Stimulated activated CD4-positive, alpha-beta T cell treated with anti-CD3 and anti-CD28 coated beads, Interleukin-1b, Interleukin-23, amount 100 ng/mL, for 24 hours (primary cell): ENCODE measurements at places on chromosomes 5 and 9.

- DNase-seq = no peak
Measured at GRCh38 chr9:78026416-78026815, 5.2 kb downstream of the GNAQ start.

DNA sequence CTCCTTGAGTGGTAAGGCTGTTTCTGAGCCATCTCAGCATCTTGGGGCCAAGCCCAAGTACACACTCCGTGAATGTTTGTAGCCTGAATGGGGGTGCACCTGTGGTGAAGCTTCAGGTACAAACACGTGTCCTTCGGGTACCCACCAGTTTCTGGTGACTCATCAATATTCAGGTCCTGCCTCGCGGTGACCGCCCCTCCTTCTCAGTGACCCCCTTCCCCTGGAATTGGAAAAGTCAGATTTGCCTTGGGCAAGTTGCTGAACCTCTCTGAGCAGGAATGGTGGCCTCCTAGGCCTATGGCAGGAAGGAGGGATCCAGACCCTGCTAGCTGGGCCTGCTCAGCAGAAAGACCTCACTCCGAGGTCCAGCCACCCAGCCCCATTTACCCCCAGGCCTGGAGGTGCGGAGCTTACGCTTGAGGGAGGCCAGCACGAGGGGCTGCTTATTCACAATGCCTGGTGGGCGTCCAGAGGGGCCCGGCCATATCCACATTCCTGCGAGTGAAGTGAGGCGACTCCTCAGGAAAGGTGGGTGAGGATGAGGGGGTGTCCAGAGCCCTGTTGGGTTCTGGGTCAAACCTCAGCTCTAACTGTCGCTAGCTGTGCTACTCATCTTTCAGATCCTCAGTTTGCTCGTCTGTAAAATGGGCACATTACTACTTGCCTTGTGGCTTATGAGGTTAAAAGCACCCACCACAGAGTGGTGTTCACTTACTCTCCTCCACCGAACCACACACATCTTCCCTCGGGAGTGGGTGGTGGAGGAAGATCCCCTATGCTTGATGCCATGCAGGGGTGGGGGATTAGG, 7.0 kb downstream of the ADGRD2 start:
- DNase-seq = no peak

DNA sequence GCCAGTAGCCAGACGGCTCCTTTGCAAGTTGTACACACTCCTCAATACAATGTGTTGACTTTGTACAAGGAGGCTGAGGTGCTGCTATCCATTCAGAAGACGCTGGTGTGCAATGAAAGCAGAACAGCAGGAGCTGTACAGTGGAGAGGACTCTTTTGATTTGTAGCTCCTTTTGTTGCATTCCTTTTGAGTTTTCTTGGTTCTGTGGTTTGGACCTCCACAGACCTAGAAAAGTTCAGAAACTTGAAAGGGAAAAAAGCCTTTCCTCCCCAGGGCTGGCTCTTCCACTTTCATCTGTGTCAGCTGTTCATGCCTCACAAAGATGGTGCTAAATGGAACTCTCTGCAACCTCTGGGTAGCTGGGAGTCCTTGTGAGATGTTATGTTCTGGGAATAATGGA, 117.4 kb downstream of the MAT2B start:
- no peak for DNase-seq

- DNase-seq = no peak
Measured at GRCh38 chr5:139223481-139223880, 25.3 kb upstream of the SIL1 start.

- DNase-seq = no peak
Measured at GRCh38 chr9:134433101-134433500, 106.8 kb downstream of the RXRA start.

DNA sequence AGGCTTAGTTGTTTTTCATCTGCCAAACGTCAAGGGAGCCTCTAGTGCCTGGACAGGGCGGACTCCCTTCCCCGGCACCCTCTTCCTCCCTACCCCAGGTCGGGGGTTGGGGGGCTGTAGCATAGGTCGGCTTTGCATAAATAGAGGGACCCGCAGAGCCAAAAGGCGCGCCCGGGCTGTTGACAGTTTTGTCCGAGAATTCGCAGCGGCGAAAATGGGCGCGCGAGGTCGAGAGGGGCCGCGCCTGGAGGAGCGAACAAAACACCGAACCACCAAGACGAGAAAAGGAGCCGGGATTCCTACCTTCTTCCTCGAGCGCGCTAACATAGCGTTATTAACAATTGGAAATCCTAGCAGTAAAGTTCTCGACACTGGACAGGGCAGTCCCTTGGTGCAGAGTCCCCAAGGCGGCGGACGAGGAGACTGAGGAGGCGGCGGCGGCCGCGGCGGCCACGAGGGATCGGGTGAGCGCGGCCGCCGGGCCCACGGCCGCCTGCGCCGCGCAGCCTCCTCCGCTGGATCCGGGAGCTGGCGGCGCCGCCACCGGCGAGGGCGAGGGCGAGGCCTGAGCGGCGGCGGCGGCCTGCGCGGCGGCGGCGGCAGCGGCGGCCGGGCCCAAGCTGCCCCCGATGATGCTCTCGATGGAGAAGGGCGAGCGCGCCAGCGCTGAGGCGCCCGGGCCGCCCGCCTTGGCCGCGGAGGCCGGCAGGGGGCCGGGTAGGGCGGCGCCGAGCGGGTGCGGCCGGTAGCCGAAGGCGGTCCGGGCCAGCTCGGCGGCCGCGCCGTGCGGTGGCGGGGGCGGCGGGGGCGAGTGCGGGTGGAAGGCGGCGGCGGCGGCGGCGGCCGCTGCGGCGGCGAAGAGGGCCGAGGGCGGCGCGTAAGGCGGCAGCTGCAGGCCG, 1.7 kb downstream of the FOXD1 start:
- no peak for DNase-seq

DNA sequence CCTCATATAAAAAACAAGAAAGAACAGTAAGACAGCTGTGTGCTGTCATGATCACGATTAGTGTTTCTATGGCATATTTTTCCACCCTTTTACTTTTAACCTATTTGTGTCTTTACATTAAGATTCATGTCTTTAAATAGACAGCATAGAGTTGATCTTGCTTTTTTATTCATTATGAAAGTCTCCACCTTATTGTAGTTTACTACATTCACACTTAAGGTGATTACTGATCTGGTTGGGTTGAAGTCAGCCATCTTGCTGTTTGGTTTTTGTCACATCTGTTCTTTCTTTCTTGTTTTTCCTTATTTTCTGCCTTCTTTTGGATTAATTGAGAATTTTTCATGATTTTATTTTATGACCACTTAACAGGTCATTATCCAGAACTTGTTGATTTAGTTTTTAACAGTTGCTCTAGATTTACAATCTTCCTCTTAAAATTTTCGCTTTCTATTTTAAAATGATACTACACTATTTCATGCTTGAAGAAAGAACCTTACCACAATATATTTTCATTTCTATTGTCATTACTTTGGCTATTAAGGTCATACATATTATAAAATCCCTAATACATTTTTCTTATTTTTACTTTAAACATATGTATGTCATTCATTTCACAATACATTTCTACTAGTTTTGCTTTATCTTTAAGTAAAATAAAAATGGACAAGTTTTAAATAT, 292.5 kb downstream of the SH3GL2 start:
- no peak for DNase-seq

- DNase-seq = no peak
Measured at GRCh38 chr9:87342743-87343142, 154.9 kb upstream of the DAPK1 start.

GRCh38 chr5:122192497-122193496, 63.5 kb downstream of the ZNF474 start:
- DNase-seq = no peak

DNA sequence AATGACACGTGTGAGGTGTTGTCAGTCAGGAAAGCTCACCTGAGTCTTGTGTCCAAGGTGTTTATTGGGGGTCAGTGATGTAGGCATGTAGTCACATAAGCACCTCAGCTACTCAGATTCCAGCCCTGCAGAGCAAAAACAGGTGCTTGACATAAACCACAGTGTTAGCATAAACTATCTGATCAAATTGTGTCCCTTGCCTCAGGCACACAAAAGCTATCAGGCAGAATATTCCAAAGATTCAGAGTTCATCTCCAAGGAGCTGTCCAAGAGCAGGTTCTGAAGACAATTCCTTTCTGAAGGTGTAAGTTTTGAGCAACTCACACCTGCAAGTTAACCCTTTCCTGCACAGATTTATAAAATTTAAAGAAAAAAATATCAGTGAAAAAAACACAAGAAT, 102.2 kb upstream of the ITGA1 start:
- DNase-seq = no peak

DNA sequence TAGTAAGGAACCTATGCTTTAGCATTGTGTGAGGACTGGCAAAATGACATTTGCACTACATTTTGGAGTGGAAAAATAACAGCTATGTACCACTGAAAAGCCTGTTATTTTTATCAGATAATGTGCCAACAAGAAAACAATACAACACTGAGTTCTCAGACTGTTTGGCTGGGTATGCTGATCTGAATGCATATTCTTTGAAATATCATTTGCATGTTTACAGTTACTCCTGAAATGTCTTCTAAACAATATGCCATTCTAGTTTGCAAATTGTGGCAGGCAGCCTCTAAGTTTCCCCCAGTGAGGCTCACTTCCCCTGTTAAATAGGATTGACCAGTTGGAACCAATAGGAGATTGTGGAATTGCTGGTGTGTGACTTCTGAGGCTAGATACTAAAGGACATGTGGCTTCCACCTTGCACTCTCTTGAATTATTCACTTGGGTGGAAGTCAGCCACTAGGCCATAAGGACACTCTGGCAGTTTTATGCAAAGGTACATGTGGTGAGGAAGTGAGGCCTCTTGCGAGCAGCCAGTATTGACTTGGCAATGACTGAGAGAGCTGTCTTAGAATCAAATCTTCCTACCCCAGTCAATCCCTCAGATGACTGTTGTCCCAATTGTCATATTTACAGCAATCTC, 250.4 kb upstream of the PCSK5 start:
- DNase-seq = no peak

DNA sequence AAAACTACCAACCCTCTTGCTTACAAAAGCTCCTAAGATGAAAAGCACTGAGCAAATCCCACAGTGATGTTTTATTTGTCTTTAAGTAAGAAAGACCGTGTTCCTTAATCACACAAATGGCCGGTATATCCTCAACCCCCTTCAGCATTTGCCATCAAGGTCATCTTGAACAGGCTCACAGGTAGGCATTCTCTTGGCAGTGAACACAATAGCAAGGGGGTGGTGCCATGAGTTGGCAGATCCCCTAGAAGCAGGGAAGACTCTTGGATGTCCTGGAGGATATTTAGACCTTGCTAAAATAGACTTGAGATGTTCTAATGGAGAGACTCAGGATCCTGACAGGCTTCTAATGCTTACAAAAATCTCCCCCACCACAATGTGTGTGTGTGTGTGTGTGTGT, 323.0 kb downstream of the SPOCK1 start:
- no peak for DNase-seq

DNA sequence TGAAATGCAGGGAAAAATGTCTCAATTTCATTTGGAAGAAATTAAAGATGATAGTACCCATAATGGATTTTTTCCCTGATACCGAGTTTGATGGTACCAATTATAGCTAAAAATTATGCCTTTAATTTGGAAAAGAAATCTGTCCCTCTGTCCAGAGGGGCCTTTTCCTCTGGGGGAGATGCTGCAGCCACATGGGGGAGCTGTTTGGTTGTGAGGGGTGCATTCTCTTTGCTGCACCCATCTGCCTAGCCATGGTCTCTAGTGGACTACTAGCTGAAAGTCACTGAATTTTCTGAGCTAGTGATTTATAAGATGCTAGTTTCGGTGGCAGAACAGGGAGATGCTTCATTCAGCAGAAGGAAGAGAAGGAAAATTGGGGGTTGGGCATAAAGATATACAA, 9.6 kb downstream of the SEC61B start:
- DNase-seq = no peak

DNA sequence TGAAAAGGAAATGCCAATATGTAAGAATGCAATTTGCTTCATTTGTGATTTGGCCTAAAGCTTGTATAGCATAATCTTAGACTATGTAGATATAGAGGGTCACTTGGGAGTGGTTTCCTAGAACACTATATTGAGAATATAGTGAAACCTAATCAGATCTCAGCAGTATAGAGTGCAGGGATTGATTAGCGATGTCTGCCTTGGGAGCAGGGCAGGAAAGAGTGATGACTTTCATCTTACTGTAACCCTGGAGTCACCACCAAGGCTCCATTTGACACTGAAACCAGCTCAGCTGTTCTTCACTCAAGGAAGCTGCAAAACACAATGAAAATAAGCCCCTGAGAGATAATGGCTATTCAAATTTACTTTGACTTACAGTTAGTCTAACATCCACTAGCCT, 26.2 kb upstream of the ARRDC3 start:
- no peak for DNase-seq

DNA sequence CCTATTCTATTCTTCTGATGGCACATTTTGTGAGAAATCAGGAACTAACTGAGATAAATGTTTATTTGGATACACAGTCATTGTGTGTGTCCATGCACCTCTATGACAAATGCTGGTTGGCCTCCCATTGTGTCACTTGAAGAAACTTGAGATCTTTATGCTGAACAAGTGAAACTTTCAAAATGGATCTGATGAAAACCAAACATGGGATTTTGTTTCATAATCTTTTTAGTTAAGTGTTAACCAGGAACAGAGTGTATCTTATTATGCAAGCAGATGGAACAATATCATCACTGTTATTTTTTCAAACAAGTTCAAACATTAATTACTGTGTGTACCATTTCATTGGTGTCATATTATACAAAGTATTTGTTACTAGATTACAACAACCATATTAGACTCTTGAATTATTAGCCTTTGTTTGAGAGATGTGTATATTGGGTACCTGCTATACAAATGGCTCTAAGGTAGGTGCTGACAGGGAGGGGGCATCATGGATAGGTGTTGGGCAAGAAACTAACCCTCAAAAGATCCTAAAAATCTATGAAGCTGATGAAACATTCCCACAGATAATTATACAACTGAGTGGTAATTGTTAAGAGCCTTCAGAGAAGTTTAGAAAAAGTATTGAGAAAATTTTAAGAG, 159.8 kb downstream of the PALM2AKAP2 start:
- DNase-seq = no peak

DNA sequence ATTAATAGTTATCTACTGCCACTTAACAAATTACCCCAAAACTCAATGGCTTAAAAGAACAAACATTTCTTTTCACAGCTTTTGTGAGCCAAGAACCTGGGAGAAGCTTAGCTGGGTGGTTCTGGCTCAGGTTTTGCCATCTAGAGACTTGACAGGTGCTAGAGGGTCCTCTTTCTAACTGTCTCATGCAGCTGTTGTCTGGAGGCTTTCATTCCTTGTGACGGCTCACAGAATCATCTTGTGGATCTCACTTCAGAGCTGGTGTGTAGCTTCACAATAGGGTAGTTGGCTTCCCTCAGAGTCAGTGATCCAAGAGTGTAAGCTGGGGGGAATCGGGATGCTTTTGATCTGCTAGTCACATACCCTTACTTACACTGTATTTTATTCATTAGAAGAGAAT, 81.2 kb upstream of the APC start:
- no peak for DNase-seq

DNA sequence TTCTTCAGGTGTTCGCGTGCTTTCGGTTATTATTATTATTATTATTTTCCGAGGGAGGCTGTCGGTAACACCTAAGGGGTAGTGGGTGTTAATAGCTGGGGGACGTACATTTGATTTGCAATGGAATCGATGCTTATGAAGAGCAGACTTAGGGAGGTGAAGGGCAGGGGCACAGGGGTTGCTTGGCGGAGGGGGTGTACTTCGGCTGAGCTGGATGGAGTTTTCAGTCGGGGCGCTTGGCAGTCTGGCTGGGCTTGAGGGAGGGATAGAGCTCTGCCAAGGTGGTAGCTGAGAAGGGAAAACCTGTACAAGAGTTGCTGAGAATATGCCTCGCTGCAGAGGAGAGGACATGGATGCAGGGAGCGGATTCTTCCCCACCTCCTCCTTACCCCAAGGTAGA, 617 bp upstream of the PTPRD start:
- DNase-seq = no peak
